Muscle of arm (tissue), 14 donors: ENCODE measurements at places on chromosomes 11 and 22. TPM values are rescaled to one million over a fixed set of nuclear protein-coding genes. Genes with fewer than 3 reads are reported as not detected.

GRCh38 chr22:29205594-29206371, at the start of gene EMID1:
Gene EMID1, plus strand, starts transcription at chr22:29205896. Its CDS starts 143 bp downstream, at chr22:29206039.
- no peak for DNase-seq

- DNase-seq: peak; percentile 41
Measured at GRCh38 chr11:74018331-74019005, 9.6 kb upstream of the UCP3 start.

AMBRA1 gene
- polyA plus RNA-seq: not detected

LUZP2 gene
- 0.82 TPM for polyA plus RNA-seq

DNA sequence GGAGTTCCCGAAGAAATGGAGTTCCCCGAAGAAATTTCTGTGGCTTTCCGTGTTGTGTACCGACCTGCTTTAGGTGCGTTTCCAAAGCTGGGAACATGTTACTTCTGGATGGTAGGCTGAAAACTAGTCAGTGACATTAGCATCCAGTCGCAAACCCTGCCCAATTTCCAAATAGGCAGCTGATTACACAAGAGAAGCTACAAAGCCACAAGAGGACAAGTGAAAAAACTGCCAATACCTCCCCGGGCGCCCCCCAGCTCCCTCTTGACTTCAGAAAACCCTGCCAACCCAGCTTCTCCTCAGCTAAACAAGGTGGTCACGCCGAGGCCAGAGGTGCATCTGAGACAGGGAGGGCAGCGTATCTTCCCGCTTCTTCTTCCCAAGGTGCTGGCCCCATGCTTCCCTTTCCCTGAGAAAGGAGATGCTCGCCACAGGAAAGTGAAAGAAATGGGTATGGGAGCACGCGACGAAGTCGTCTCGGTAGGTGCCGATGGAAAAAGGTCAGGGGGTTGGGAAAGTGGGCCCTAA, 551 bp downstream of the AGBL2 start:
- DNase-seq: peak; percentile 9

F2 gene
- not detected for polyA plus RNA-seq

- no peak for DNase-seq
Measured at GRCh38 chr22:24420072-24420976, 7.1 kb upstream of the ADORA2A start.

DNA sequence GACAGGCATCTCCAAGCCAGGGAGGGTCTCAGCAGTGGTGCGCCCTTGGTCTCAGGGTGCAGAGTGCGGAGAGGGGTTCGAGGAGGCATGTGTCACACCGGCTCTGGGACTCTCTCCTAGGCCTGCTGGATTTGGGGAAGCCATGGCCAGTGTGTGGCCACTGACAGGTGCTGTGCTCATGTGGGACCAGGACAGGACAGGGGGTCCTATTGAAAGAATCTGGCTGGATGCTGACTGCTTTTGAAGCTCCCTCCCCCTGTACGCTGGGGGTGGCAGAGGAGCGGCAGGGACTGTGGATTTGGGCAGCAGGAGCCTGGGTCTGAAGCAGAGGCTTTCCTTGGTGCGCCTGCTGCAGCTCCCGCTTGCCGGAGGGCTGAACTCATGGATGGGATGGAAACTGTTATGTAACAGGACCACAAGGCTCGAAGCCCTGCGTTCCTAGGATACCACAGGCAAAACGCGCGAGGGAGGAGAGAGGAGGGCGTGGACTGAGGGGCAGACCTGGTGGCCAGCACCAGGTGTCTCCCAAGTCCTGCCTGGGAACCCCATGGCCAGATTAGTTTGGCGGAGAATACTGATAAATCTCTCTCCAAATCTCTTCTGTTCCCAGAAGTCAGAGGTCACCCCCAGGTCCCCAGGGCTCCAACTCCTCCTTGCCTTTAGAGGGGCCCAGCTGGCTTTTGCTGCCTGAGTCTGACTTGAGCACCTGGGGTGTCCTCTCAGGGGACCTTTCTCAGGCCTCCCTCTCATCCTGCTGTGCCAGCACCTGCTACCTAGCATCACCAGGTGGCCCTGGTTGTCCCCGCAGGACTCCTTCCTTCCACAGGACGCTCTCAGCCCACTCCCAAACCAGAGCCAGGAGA, 13.8 kb upstream of the TEF start:
- DNase-seq: peak; percentile 44

C11orf21 gene
- not detected for polyA plus RNA-seq

DNA sequence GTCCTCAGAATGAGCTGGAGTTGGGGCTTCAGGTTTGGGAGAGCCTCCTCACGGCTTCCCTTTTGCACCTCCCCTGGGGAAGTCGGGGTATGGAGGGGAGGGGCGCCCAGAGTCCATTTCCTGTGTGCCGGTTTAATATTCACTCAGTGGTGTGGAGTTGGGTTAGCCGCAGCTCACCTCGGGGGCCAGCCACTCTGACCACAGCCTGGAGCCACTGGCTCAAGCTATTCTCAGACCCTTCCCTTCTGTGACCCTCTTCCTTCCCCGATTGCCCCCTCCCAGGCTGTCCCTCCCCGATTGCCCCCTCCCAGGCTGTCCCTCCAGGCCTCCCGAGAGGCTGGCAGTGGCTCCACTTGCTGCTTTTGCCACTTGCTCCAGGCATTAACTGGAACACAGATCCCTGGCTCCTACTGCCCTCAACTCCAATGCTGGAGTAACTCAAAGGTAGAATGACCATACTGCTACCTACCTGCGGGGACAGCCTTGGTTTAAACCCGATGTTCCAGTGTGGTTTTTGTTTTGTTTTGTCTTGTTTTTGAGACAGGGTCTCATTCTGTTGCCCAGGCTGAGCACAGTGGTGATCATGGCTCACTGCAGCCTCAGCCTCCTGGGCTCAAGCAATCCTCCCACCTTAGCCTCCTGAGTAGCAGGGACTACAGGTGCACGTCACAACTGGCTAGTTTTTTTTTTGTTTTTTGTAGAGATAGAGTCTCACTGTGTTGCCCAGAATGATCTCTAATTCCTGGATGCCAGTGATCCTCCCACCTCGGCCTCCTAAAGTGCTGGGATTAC, 29.3 kb downstream of the RPUSD4 start:
- DNase-seq: no peak

DNA sequence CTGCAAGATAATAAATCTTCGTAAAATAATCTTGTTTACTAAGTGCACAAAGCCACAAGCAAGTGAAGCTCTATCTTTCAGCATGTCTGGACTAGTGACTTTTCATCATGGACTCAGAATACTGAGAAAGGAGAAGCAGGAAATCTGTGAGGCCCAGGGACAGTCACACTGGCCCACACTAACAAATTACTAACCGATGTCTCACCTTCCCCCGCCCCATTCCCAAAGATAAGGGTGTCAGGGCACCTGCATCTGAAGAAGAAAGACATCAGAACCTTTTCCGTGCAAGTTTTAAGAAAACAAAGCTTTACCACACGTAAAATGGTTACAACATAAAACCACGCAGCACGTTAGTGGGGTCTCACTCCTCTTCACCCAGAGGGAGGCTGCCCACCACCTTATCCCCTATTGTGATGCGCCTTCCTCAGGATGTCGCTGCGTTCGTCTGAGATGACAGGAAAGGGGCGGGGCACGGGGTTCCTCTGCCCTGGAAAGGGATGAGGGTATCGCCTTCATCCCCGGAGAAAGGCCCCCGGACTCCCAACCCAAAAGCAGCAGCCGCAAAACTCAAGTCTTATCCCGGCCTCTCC, 616 bp downstream of the BTBD10 start:
- DNase-seq: no peak

OR51B5 gene
- polyA plus RNA-seq: not detected

OR8D4 gene
- 0.07 TPM for polyA plus RNA-seq

GRCh38 chr11:15988016-15988550, 368.3 kb downstream of the SOX6 start:
- no peak for DNase-seq

GRCh38 chr11:120413480-120413879, 77.3 kb downstream of the ARHGEF12 start:
- no peak for DNase-seq

- no peak for DNase-seq
Measured at GRCh38 chr11:99535819-99536218, 515.1 kb downstream of the CNTN5 start.

NEAT1 gene
- polyA plus RNA-seq: 58.4 TPM

GRCh38 chr22:40237788-40238424, 60.2 kb downstream of the TNRC6B start:
- DNase-seq: no peak

GRCh38 chr11:18321578-18321968, 367 bp downstream of the HPS5 start:
- DNase-seq: no peak

GRCh38 chr11:34250211-34250610, 107.6 kb downstream of the ABTB2 start:
- no peak for DNase-seq

- no peak for DNase-seq
Measured at GRCh38 chr22:29147331-29147899, 58.3 kb upstream of the EMID1 start.

DEUP1 gene
- polyA plus RNA-seq: not detected

GRCh38 chr11:64379817-64380709, 21.1 kb downstream of the RPS6KA4 start:
- DNase-seq: no peak

GRCh38 chr22:24444729-24445466, 17.5 kb downstream of the ADORA2A start:
- no peak for DNase-seq

DNA sequence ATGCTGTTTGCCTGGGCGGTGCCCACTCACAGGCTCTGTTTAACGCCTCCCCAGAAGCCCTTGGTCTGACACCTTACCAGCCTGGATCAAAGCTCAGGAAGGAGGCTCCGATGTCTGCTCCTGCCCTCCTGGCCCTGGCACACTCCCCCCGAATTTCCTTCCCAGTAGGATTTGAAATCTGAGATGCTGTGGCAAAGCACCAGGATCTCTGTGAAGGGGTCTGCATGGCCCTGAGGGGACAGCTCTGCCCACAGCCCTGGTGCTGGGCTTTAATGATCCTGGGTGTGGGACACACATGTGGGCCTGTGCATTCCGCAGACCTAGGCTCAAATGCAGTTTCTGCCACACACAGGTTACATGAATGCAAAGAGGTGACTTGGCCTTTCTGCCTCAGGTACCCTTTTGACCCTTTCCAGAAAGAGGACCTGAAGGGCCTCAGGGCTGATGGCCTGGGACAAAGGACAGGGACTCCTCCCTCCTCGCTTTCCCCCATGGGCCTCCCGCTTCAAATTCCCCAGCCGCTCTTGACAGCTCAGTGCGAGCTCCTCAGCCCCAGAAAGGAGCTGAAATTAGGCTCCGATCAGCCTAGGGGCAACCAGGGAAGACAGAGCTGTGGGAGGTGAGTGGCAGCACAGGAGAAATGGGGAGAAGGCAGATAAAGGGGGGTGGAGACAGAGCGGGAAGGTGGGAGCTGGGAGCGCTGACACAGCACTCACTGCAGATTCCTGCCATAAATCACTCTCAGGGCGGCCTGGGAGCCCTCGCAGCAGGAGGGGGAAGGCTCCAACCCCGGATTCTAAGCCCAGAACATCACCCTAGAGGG, 41.3 kb downstream of the TRIM29 start:
- DNase-seq: no peak

DNA sequence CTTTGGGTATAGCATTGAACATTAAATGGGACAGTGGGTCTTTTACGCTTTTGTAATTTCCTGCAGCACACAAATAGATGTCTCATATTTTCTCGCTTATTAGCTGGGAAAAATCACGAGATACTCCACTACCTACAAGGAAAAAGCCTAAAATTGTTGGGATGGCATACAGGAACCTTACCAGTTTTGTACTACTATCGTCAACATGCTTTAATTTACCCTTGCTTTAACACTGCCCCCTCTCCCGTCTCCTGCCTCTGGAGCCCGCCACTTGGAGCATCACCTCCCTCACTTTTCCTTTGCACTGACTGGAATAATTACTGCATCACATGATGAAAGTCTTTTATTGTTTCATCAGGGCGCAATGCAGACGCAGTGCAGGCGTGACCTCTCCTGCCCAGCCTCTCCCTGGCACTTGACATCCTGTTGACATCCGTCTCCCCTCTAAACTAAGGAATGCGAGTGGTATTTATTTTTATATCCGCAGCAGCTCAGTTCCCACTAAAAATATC, 1.0 kb upstream of the FNBP4 start:
- DNase-seq: peak; percentile 57

GRCh38 chr22:37751449-37752188, 54.8 kb downstream of the TRIOBP start:
- no peak for DNase-seq

GRCh38 chr11:69380921-69381581, 87.1 kb downstream of the MYEOV start:
- DNase-seq: no peak

APLNR gene
- 94.8 TPM for polyA plus RNA-seq

DNA sequence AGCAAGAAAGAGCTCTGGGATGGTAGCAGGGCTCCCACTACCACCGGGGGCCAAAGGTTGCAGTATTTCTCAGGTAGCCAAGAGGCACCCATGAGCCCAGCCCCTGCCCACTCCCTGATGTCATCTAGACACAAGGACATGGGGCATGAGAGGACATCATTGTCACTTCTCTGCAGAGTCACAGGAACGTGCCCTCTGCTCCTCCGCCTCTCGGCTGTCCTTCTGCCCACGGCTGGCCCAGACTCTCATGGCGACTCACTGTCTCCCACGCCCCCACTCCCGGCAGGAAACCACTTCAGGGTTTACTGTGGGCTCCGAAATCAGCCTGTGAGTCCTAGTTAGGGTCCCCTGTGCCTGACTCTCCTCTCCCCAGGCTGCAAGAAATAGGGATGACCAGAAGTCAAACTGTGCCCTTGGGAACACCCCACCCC, 1.8 kb upstream of the GAL start:
- no peak for DNase-seq

- no peak for DNase-seq
Measured at GRCh38 chr11:115887727-115888126, 383.5 kb upstream of the CADM1 start.

- no peak for DNase-seq
Measured at GRCh38 chr11:113375402-113375801, 12.2 kb upstream of the ANKK1 start.

ZNF280B gene
- polyA plus RNA-seq: 5.2 TPM

GRCh38 chr11:64791781-64792291, 11.2 kb downstream of the MAP4K2 start:
- DNase-seq: no peak

- DNase-seq: no peak
Measured at GRCh38 chr11:134901542-134901941, 489.5 kb upstream of the B3GAT1 start.

DNA sequence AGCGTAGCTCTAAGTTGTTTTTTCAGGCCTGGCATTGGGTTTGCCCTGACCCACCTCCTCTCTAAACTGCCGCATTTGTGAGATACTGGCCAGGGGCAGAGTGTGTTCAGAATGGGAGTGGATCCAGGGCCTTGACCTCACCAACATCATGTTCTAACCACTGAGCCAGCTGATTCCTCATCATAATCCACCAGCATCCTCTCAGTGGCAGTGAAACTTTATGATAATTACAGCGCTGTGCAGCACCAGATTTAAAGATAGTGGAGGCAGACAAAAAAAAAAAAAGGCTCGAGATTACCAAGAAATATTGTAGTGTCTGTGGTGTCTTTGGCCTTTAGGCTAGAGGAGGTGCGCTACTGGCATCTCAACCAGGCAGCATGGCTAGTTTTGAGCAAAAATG, 53.0 kb downstream of the KREMEN1 start:
- DNase-seq: no peak

GRCh38 chr11:38304926-38305325, 1706.9 kb upstream of the RAG2 start:
- DNase-seq: peak; percentile 12

TREH gene
- not detected for polyA plus RNA-seq

- DNase-seq: no peak
Measured at GRCh38 chr11:59259047-59259446, 46.3 kb upstream of the MPEG1 start.

- DNase-seq: no peak
Measured at GRCh38 chr11:68141246-68142027, 20.2 kb upstream of the CHKA start.
